T-helper 22 cell (primary cell): ENCODE measurements at places on chromosomes 12 and 14.

DNA sequence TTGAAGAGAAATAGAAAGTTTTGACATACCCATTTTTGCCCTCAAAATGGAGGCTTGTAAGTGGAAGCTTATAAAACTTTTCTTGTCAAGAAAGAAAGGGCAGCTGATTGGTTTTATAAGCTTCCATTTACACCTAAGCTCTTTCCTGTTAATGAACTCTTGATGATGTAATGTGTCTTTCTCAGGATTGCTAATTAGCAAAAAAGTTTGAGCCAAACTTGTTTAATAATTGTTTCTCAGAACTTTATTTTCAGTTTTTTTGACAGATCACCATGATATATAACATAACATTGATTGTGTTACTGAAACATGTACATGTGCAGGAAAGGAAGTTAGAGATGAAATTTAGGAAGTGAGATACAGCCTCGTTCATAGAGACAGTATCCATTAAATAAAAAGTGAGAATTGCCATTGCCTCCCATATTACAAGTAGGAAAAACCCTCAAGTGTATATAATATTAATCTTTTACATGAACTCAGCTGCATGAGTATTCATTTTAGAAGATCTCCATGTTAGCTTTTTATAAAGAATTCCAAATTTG is 26.8 kb downstream of the RIC8B start:
- DNase-seq: no peak

DNA sequence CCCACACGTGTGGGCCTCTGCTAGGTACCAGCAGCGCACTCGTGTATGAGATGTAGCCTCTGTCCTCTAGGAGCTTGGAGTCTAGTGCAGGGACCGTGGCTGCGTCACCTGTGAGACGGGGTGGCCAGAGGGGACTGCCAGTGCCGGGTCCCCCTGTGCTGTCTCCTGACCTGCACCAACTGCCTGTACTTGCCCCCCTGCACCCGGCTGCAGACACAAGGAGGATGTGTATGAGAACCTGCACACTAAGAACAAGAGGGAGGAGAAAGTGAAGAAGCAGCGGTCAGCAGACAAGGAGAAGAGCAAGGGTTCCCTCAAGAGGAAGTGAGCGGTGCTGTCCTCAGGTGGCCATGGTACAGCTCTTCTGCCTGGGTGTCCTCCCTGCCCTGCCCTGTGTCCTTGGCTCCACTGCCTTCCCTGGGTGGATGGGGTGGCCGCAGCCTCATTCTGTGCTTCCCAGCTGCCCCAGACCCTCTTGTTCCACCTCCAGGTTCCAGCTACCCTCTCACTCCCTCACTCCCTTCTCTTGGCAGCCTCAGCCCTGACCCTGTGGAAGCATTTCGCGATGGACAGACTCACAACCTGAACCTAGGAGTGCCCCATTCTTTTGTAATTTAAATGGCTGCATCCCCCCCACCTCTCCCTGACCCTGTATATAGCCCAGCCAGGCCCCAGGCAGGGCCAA is 9.6 kb downstream of the PTPN6 start:
- no peak for DNase-seq

DNA sequence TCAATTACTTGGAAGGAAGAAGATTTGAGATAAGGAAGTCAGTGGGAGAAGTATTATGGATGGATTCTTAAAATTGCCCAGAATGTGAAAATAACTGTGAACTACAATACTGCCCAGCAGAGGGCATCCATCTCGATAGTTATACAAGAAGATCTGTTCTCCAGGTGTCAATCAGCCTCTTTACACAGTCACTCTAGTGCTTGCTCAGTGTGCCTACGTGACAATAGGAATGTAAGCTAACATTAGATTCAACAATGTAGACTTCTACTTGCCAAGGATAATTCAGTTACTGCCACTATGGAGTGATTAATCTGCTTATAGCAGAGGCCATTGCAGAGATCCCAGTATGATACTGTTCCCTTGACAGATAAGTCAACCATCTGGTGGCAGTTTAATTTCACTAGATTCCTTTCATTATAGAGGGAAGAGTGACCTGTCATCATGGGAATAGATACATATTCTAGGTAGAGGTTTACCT is 10.6 kb upstream of the MAP4K5 start:
- DNase-seq: no peak

DNA sequence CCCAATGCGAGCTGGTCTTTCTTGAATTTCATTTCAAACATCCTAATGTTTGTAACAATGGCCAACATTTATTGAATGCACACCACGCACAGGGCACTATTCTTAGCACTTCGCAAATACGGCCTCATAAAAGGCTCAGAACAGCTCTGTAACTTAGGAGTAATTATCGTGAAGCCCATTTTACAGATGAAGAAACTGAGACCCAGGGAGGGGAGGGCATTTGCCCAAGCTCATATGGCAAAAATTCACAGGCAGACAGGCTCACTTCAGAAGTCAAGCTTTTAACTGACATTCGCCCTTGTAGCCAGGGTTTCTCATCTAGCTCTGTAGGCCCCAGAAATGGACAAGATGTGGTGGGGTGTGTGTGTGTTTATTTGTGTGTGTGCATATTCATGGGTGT is 60.3 kb upstream of the TBX3 start:
- no peak for DNase-seq

- DNase-seq: no peak
These were observed 68.7 kb downstream of the RPAP3 start for GRCh38 chr12:47636908-47637780.

GRCh38 chr14:34003691-34004090 is 52.8 kb upstream of the EGLN3 start:
- DNase-seq: no peak
